ENCODE measurements at places on chromosomes 11 and 22.

GRCh38 chr22:32336771-32337424, 20.8 kb upstream of the RFPL3 start:
- peak; percentile 7 for DNase-seq

DNA sequence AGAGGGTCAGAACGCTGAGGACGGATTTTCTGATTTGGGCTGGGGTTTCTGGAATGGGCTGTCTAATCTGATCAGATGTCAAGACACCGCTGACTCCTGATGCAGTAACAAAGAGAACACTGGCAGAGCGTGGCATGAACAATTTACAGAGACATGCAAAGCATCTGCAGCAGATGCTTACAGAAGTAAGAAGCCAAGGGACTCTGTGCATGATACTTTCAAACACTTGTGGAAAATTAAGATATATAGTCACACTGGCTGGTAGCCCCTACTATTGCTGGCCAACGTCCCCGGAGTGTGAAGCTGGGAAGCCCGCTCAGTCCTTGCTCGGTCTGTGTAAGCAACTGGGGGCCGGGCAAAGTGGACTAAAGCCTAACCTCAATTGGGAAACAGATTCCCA, 903.7 kb downstream of the BRD1 start:
- peak; percentile 66 for DNase-seq

- DNase-seq = no peak
Measured at GRCh38 chr11:99979042-99979441, 708.0 kb upstream of the ARHGAP42 start.

GRCh38 chr22:38824585-38824984, 19.2 kb downstream of the NPTXR start:
- peak; percentile 85 for DNase-seq

- DNase-seq = no peak
Measured at GRCh38 chr22:39897841-39898240, 3.0 kb upstream of the GRAP2 start.

DNA sequence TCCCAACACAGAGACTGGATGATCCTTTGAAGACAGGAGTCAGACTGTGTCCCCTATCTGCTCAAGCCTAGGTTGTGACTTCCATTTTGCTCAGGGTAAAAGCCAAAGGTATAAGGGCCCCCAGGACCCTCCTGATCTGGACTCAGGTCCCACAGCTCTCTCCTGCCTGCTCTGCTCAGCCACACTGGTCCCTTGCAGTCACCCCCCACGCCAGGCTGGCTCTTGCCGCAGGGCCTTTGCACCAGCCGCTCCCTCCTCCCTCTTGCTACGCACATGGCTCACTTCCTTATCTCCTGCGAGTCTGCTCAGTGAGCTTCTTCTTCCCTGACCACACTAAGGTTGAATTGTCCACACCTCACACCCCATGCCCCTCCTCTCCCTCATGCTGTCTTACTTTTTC, 28.4 kb upstream of the CACNG2 start:
- no peak for DNase-seq

DNA sequence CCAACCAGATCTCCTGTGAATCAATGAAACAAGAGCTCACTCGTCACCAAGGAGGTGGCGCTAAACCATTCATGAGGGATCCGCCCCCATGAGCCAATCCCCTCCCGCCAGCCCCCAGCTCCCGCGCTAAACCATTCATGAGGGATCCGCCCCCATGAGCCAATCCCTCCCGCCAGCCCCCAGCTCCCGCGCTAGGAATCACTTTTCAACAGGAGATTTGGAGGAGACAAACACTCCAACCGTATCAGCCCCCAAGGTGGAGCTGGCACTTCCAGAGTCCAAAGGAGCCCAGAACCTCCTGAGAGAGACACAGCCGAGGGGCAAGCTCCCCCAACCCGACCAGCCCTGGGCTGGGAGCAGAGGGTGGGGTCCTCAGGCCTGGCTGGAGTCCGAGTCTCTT, 40.9 kb upstream of the PRR5 start:
- DNase-seq = no peak

- DNase-seq = no peak
Measured at GRCh38 chr11:14641801-14642200, 1.8 kb upstream of the PDE3B start.

GRCh38 chr11:30789270-30789669, 203.1 kb upstream of the MPPED2 start:
- no peak for DNase-seq

DNA sequence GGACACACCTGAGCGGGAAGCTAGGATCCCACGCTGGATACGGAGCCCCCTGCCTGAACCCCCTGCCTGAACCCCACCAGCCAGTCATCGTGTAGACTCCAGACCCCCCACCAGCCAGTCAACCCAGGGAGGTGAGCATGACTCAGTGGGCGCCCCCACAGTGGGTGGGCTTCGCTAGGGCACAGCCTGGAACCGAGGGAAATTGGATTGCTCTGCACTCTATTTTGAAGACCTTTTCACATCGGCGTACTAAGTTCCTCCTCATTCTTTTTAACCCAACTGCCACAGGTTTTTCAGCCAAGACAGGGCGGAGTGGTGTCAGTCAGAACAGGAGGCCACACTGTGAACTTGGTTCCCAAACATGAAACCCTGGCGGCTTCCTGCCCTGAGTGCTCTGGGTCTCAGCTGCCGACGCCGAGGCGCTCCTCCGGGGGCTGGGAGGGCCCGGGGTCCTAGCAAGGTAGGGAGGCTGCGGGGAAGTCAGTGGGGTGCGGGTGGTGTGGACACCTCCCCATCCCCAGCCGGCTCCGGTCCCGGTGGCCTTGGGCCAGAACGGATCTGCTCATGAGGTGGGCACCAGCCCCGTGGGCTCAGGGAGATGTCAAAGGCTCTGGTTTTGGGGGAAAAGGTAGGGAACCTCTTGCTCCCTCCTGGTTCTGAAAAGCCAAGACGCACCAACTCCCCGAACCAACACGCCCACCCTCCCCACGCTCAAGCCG, 57.0 kb downstream of the BRD1 start:
- DNase-seq = no peak

GRCh38 chr11:45896422-45896984, 10.6 kb downstream of the FREY1 start:
- DNase-seq = no peak

- DNase-seq = no peak
Measured at GRCh38 chr11:1157341-1157644, 460 bp upstream of the MUC5AC start.

- no peak for DNase-seq
Measured at GRCh38 chr11:58047818-58048217, 17.1 kb downstream of the OR6Q1 start.

- no peak for DNase-seq
Measured at GRCh38 chr11:4017129-4017528, 77.5 kb upstream of the RRM1 start.

DNA sequence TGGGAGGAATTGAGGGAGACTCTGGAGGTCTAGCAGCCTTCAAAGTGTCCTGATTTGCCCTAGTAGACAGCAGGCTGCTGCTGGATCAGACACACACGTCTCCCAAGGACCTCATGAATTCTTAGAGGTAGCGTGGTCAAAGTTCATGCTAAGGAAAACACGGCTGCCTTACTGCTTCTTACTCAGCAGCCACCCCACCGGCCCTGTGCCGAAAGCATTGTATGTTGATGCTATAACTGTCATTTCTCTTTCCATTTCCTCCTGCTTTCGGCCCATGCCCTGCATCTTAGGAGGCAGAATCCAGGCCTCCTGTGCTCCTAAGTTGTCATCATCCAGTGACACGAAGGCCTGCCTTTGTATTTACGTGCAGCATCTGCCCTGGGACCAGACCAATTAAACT, 10.5 kb upstream of the CCND1 start:
- DNase-seq = no peak

GRCh38 chr11:73135346-73136284, 6.5 kb downstream of the FCHSD2 start:
- DNase-seq = no peak

- no peak for DNase-seq
Measured at GRCh38 chr22:30743257-30744020, 48.8 kb downstream of the OSBP2 start.

GRCh38 chr22:26325641-26326040, 103.4 kb upstream of the ASPHD2 start:
- no peak for DNase-seq

DNA sequence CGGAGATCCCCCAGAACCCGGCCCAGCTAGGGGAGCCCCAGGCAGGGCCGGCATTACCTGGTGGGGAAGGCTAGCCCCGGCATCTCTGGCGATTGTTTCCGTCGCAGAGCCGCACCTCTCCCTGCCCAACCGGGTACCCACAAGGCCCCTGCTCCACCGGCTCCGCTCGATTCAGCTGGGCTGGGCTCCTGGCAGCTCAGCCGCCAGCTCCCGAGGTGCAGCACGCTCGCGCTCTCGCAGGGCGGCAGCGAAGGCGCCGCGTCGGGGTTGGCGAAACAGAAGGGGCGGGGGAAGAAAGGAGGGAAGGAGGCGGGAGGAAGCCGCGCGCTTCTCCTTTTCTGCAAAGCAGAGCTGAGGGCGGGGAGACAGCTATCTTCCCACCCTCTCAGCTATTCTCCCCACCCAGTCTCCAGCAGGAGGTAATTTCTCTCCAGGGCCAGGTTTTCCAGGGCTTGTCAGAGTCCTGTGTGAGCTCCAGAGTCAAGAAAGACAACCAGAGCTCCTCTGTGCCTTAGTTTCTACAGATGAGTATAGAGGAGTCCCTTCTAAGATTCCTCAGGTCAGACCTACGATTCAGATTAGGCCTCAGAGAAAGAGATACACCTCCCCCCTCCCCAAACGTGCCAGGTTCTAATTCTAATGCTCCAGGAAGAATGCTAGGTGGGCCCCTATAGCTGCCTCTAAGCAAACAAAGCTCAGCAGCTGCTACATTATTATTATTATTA, 62.0 kb downstream of the PAK1 start:
- peak; percentile 64 for DNase-seq

- no peak for DNase-seq
Measured at GRCh38 chr11:70860888-70861287, 391.5 kb downstream of the SHANK2 start.

GRCh38 chr11:86292912-86293616, 9.0 kb upstream of the HIKESHI start:
- DNase-seq = no peak

GRCh38 chr11:130737041-130737830, 179.0 kb downstream of the SNX19 start:
- no peak for DNase-seq

- no peak for DNase-seq
Measured at GRCh38 chr11:83238111-83238510, 44.6 kb downstream of the ANKRD42 start.

DNA sequence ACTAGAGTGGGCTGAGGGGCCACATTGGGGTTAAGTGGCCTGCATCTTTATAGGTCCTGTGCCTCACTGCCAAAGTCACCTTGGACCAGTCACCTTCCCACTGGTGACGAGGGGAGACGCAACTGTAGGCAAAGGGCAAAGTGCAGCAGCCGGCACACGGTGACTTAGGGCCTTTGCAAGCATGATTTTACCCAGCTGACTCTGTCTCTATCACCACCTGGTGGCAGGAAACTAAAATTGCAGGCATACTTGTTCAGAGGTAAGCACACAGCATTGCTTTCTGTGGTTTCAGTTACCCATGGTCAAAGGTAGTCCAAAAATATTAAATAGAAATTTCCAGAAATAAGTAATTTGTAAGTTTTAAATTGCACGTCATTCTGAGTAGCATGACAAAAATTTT, 1164.4 kb downstream of the BRD1 start:
- no peak for DNase-seq

- no peak for DNase-seq
Measured at GRCh38 chr11:1001617-1002405, 34.7 kb downstream of the MUC6 start.

GRCh38 chr11:44840521-44841251, 110.0 kb downstream of the TP53I11 start:
- DNase-seq = no peak

GRCh38 chr11:123011510-123011909, 29.9 kb upstream of the BSX start:
- no peak for DNase-seq

DNA sequence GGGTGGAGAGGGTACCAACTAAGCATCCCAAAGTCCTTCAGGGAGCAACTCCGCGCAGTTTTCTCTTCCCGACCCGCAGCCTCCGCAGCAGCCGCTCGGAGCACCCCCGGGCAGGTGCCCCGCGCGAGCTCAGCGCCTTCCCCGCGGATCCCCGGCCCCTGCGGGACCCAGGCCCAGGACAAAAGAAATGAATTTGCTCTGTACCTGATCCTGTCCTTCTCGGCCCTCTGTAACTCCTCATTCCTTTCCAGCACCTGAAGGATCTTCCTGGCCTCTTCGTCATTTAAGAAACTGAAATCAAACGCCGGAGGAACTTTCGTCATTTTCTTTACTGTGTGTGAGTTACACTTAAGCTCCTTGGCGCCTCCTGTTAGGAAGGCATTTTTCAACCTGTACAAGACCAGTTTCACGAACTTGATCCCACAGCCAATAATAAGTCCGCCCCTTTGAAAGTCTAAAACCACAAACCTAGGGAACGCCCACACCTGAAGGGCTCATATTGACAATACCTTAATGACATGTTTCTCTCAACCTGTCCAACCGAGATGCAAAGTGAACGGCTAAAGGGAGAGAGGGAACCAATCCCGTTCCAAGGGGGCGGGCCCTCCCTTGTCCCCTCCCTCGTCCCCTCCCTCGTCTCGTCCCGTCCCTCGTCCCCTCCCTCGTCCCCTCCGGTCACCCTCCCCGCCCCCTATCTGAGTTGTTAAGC, at the start of gene EXPH5:
EXPH5 (minus strand) TSS at position 555 of the 709 bp plus-strand sequence; CDS start at position 323, 232 bp downstream.
- peak; percentile 74 for DNase-seq

- peak; percentile 79 for DNase-seq
Measured at GRCh38 chr11:14554959-14555358, 34.8 kb upstream of the PSMA1 start.

- peak; percentile 20 for DNase-seq
Measured at GRCh38 chr11:14253421-14253820, 105.6 kb downstream of the RRAS2 start.

DNA sequence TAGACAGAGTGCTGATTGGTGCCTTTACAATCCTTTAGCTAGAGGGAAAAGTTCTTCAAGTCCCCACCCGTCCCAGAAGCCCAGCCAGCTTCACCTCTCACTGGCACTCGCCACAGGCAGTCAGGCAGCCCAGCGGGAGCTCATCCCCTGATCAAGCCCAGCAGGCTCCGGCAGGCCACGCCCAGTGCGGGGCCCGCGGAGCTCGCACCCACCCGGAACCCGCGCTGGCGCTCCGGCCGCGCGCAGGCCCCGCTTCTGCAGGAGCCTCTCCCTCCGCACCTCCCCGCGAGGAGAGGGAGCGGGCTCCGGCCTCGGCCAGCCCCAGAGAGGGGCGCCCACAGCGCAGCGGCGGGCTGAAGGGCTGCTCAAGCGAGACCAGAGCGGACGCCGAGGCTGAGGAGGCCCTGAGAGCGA, 202.4 kb upstream of the PDGFD start:
- no peak for DNase-seq

- DNase-seq = no peak
Measured at GRCh38 chr11:85953491-85954143, 98.4 kb downstream of the CCDC83 start.

GRCh38 chr11:83687787-83688186, 401.6 kb upstream of the CCDC90B start:
- no peak for DNase-seq

GRCh38 chr11:7571640-7572000, 57.8 kb downstream of the PPFIBP2 start:
- DNase-seq = peak; percentile 92

- DNase-seq = peak; percentile 85
Measured at GRCh38 chr22:35409783-35410662, 10.1 kb downstream of the MCM5 start.

GRCh38 chr22:50138041-50138440, 32.5 kb upstream of the PANX2 start:
- DNase-seq = no peak
